ENCODE measurements at places on chromosomes 3 and 15.

DNA sequence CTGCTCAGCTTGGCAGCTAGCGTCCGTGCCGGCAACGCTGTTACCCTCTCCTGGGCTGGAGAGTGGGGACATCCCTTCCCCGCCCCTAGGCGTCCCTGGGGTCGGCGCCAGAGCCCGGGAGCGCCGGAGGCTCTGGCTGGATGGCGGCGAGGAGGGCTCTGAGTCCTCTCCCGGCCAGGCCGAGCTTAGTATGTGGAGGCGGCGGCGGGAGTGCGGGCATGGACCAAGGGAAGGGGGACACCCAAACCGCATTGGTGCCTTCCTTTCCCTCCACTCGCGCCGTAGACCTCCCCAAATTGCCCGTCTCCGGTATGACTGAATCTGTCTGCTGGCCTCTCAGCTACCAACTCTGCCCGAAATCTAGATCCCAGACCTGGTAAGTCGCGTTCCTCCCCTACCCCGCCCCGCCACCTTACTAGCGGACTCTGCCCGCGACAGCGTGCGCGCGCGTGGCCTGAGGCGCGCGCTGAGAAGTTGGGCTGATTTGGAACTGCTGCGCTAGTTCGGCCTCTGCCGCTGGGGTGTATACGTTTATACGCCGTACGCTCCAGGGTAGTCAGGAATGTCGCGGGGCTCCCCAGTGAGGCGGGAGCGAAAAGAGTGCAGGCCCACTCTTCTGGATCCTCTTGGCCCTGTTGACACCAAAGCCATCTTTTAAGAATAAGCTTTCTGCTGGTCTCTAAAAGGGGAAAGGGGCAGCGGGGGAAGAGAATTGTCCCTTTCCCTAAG lies 12.2 kb downstream of the ZIC1 start:
- DNase-seq = no peak

- DNase-seq = no peak
Observed at GRCh38 chr3:71930056-71930991, 145.4 kb upstream of the PROK2 start.

GRCh38 chr3:153159771-153160397 lies 2.1 kb upstream of the RAP2B start:
- no peak for DNase-seq

- no peak for DNase-seq
Observed at GRCh38 chr15:88428805-88429605, 38.2 kb downstream of the MRPL46 start.

DNA sequence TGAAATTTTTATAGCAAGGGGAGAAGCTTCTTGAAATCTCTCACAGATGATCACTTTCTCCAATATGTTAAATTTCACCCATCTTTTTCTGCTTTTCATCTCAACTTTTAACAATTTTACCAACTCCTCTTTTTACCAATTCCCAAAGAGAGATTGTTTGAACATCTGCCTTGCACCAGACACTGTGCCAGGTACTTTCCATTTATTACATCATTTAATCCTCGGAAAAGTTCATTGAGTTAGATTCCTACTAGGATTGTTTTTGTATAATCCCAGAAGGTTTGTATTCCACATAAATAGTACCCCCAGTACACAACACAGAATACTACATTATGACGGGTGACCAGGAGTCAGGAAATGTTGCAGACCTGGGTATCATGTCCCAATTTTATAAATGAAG lies 74.1 kb downstream of the ATP8B4 start:
- DNase-seq = no peak

DNA sequence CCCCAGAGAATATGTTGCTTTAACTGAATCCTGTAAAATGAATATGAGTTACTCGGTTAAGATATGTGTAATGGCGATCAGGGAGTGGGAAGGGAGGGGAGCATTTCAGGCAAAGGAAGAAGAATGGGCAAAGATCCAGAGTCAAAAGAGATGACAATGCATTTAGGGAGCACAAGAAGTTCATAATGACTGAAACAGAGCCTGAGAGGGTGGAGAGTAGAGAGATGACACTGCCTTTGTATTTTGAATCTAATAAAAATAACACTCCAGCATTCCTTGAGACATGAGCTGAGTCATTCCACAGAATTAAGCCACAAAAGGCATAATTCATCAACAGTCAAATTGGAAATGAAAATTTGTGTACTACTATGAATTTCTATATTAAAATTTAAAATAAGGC lies 105.3 kb upstream of the PEX5L start:
- DNase-seq = no peak

DNA sequence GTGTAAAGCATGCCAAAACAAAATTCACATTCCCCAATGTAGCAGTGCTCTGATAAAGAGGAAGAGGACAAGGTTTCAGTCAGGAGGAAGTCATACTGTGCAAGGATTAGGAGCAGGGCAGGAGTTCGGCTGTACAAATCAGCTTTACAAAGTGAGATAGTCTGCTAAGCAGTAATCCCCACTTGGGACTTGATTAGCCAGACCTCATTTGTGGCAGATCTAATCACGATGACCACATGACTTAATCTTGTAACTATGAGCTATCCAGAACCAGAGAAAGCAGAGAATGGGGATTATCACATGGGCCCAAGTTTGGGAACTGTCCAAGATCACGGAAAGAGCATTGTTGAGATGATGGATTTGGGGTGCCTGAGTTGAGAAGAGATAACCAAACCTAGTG lies 7.8 kb downstream of the DCBLD2 start:
- no peak for DNase-seq

DNA sequence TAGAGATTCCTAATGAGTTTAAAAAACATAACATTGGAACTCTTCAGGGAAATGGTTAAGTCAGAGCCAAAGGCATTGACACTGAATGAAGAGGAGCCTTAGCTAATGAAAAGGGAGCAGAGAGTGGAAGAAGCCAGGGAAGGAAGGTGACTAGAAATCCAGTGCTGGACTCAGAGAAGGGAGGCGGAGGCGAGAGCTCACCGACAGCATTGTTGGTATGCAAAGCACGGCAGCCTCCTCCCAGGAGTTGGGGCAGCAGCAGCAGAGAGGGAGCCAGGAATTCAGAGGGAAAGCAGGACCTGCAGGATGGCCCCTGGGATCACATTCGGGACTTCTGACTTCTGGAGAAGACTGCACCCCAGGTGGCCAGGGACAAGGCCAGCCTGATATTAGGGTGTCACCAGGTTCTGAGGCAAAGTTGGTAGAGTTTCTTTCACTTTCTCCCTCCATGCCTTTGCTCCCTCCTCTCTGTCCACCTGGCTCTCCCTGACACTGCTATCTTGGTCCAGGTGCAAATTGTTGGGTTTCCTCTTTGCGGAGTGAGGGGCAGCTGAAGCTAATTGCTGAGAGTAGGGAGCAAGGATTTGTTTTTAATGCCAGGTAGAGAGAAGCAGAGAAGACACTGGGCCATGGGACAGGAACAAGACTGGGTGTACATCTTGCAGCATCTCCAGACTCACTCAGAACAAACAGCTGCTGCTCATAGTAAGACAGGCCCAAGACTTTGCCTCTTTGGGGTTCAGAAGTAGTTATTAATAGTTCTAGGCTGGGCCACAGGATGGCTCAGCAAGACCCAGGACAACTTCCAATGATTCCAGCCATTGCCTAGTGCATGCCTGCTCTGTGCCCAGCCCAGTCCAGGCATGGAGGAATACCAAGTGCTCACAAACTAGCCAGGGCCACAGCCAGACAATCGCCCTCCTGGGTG lies 157.9 kb downstream of the TLE3 start:
- DNase-seq = no peak

- no peak for DNase-seq
Observed at GRCh38 chr15:42140383-42141070, 15.9 kb downstream of the PLA2G4F start.

- DNase-seq = peak; percentile 99
Observed at GRCh38 chr15:70101459-70102113, 3.9 kb upstream of the TLE3 start.

- DNase-seq = no peak
Observed at GRCh38 chr3:190032923-190033322, 87.8 kb downstream of the P3H2 start.

- DNase-seq = no peak
Observed at GRCh38 chr15:89412905-89413411, 78.3 kb upstream of the POLG start.

GRCh38 chr3:28674212-28674611 lies 325.6 kb upstream of the AZI2 start:
- no peak for DNase-seq

DNA sequence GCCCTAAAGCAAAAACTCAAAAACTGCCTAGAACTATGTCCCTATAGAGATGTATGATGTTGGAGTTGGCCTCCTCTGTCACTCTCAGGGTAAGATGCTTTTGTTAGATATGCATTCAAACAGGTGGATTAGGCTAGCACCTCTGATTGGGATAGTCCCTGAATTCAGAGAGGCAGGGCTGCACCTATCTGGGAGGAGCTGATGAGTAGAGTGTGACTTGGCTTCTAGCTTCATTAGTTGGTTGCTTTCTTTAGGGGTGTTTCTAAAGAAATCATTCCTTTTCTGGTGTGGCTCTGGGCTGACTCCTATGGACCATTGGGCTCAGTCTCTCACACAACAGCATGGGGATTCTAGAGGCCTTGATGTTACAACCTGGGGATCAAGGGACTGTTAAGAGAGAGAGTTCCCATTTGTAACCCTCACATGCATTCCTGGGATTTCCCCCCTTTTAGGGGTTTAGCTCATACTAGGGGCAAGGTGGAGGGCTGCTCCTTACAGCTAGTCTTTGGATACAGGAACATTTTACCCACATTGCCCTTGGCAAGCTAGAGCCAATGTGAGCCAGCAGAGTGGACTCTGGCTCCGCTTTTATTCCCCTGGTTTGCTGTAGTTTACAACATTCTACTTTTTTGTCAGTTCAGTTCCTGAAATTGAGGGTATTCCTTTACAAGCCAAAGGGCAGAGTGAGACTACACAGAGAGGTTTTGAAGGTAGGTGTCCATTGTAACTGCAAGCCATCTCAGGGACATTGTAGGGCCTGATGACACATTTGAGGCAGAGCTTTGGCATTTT lies 7.5 kb downstream of the ZNF592 start:
- DNase-seq = no peak

DNA sequence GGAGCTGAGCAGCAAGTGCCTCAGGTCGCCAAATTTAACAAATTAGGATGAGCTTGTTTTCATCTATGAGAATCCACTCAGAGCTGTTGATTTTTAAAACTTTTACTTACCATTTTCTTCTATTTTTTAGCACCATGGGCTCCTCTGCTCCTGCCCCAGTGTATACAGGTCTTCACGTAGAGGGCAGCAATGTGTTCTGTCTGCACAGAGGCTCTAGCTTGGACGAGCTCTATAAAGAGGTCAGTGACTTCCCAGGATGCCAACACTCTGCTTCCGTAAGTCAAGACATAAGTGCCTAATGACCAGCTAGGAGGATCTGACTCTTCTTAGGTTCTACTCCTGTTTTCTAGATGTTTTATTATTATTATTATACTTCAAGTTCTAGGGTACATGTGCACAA lies 41.2 kb upstream of the CNOT10 start:
- DNase-seq = no peak

DNA sequence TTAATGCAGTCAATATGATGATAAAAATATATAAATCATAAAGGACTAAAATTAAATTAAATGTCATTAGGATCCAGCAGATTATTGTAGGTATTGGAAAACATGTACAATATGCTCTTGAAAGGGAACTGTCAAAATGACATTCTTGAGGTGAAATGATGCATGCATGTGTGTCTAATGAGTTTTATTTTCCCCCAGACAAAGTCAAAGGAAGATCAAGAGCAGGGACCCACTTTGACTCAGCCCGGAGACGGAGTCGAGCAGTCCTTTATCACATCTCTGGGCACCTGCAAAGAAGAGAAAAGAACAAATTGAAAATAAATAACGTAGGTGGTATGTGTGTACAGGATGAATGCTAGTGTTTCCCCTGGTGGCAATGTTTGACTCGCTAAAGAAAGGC lies 194.1 kb downstream of the KCNH8 start:
- no peak for DNase-seq

DNA sequence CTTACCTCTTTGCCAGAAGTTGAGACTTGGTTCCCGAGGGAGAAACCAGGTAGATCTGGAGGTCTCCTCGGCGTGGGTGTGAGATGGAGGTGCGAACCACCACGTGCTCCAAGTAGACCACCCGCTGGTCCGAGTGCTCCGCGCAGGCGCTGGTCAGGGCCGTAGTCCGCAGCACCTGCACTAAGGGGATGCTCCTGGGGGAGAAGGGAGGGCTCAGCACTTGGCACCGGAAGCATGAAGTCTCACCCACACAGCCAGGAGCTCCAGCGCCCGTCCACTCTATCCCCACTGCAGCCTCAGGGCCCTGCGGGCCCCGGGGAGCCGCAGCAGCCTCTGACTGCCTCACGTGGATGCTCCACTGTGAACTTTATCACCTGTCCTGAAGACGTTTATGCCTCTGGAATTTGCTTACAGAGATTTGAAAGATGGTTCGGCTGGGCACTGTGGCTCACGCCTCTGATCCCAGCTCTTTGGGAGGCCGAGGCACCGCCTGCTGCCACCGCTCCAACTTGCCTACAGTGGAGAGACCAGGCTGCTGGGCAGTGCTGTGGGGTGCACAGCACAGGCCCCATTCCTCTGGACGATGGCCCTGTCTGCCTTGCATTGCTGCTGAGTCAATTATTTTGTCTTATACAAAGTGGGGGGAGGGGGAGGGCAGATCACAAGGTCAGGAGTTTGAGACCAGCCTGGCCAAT lies 75.4 kb upstream of the SNRPA1 start:
- no peak for DNase-seq

DNA sequence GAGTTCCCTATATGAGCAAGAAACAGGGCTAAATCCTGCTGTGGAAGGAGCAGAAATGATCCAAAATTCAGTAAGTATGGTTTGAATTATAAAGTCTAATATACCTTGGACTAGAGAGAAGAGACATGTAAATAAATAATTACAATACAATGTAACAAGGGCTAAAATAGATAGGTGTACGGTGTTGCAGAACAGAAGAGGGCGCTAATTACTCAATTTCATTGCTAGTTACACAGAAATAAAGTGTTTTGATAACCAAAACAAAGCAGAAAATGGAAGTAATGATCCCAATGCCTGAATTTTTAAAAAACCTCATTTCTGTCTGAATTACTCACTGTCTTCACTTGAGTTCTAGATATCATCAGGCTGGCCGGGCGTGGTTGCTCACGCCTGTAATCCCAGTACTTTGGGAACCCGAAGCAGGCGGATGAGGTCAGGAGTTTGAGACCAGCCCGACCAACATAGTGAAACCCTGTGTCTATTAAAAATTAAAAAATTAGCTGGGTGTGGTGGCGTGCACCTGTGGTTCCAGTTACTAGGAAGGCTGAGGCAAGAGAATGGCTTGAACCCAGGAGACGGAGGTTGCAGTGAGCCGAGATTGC lies 8.3 kb upstream of the PLCH1 start:
- peak; percentile 30 for DNase-seq

All from NCI-H1105 (cell line).